NCI-H526 (cell line): ENCODE measurements at places on chromosomes 11 and 22.

GRCh38 chr11:65262381-65262680 lies 569 bp downstream of the POLA2 start:
- DNase-seq: no peak

DNA sequence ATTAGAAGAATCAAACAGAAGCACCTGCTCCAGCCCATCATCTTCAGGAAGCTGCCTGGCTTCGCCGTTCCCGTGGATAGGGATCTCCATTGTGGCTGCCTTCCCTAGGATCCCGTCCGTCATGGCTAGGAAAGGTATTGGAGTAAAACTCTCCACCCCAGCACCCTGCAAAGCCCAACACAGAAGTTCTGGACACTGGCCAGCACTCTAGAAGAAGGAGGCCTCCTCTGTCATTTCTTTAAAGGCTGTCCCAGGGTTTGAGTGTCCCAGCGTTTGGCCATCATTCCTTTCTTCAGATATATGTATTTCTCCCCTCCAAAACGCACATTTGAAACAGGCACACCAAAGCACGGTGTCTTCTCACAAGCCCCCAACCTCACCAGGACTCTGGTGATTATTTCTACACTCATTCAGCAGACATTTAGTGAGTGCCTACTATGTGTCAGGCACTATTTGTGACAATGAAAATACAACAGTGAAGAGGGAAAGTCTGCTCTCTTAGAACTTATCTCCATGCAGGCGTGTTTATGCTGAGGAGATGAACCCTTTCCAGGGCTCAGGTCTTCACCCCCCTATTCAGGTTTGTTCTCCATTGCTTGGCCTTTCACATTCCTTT lies 724 bp downstream of the ARFIP2 start:
- DNase-seq: no peak

- no peak for DNase-seq
These were observed 50.2 kb downstream of the IGF2 start for GRCh38 chr11:2088746-2089535.

GRCh38 chr22:38246692-38247091 lies 26.1 kb downstream of the TMEM184B start:
- DNase-seq: no peak

DNA sequence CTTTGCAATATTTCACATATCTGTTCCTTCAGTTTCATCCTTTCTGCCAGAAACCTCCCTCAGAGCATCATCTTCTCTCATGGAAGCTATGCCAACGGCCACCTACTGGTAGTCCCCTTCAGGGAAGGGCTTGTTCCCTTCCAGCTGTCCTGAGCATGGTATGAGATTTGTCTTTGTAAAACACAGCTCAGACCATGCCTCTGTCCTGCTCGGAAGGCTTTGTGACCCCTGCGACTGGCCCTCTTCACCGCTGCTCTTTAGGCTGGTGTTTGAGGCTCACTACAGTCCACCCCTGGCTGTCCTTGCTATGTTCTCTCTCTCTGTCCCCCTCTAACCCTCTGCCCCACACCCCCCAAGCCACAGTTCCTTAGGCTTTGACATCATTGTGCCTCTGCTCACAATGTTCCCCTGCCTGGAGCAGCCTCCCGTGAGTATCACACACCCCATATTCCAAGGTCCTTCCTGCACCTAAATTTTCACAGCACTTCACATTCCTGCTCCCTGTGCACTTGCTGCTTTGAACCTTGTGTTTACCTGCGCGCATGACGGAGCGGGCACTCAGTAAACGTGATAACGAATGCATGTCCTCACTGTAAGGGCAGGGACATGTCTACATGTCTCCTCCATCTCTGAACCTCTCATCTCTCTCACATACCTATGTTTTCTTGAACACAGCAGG lies 24.0 kb upstream of the ACER3 start:
- no peak for DNase-seq

DNA sequence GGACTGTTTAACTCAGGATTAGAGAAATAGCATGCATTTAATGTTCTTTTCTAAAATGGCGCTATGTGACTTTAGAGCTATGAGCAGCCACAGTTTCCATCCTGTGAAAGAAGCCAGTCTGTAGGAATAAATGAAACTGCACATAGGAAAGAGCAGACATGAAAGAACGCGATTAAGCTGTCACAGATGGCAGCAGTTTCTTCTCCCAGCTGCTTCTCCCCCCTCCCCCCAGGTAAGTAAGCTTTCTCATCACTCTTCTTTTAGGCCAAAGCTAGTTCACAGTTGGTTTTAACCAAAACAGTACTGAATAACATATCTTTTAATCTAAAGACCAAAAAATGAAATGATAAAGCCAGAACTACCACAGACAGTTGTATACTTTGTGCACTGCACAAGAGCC lies 266.4 kb downstream of the KCNA4 start:
- no peak for DNase-seq

DNA sequence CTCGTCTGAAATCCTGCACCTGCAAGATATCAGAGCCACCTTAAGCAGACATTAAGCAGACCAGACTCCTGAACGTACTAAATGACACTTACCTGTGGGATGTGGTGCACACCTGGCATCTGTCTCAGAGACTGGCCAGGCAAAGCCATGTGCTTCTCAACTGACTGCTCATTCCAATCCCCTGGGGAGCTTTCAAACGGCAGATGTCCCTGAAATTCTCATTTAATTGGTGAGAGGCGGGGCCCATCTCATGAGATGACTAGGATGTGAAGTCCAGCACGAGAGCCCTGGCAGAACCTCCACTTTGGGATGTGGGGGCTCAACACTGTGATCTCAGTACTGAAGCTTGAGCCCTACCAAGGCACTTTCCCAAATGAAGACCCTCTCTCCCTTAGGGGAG lies 84.9 kb upstream of the HMGXB4 start:
- DNase-seq: peak; percentile 94

GRCh38 chr11:92642177-92642931 lies 327.1 kb upstream of the MTNR1B start:
- DNase-seq: peak; percentile 51

DNA sequence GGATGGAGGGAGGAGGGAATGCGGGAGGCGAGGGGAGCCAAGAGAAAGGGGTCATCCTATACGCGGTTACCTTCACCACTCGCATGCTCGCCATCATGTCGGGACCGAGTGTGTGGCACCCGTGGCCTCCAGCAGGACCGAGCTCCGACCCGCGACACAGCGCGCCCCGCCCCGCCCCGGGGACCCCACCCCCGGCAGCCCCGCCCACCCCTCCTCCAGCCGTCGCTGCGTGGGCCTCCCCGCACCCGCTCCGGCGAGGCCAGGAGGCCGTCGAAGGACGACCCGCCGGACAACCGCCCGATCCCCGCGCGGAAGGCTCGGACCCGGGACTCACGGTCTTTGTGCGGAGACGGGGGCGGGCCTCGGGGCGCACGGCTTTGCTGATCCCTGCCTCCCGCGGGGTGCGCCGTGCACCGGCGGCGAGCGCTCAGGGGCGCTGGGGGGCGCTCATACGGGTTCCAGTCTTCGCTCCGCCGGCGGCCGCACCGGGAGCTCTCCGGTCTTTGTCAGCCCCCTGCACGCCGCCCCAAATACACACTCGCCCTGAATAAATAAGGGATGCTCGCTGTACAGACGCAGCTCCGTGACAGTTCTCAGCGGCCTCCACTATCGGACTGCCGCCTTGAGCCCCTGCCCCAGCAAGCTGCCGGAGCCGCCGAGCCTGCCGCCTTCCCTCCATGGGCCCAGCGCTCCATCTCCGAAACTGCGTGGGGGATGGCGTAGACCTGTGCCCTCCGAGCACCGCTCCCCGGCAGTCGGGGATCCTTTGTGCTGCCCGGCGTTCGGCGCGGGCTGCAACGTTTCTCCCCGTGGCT lies at the start of gene UBE2L6:
UBE2L6 (minus strand) TSS at position 158 of the 815 bp plus-strand sequence; CDS start at position 97, 61 bp downstream.
- peak; percentile 93 for DNase-seq

DNA sequence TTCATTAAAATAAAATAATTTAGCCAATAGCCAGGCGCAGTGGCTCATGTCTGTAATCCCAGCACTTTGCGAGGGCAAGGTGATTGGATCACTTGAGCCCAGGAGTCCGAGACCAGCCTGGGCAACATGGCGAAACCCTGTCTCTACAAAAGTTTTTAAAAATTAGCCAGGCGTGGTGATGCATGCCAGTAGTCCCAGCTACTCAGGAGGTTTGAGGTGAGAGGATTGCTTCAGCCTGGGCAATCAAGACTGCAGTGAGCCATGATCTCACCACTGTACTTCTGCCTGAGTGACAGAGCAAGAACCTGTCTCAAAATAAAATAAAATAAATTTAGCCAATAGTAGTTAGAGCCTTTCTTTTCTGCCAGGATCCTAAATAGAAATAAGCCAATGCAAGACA lies 12.2 kb downstream of the HPS5 start:
- no peak for DNase-seq

DNA sequence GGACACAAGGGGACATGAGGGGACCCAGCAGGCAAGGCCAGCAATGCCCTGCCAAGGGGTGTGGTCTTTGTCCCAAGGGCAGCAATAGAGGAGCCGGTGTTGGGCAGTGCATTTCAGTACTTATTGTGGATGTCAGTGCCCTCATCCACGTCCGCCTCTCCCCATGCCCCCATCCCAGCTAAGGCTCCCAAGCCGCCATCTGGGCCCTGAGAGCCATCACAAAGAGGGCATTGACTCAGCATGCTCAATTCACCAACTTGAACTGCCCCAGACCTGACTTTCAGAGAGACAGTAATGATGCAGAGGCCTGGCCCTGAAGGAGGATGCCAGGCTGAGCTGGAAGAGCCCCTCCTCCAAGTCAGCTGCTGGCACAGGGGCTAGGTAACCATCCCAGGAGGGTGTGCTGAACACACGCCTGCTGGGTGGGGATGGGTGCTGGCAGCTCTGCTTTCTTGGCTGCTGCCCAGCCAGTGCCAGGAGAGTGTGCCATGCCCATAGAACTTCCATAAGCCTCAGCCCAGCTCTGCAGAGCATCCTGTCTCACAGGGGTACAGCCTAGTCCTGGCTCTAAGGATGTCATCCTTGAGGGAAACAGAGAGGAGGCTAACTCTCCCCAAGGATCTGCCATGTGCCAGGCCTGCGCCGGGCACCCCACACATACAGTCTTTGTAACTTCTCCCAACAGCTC lies 46.5 kb downstream of the PDE2A start:
- no peak for DNase-seq

GRCh38 chr22:31346733-31347250 lies 646 bp upstream of the PATZ1 start:
- peak; percentile 40 for DNase-seq

DNA sequence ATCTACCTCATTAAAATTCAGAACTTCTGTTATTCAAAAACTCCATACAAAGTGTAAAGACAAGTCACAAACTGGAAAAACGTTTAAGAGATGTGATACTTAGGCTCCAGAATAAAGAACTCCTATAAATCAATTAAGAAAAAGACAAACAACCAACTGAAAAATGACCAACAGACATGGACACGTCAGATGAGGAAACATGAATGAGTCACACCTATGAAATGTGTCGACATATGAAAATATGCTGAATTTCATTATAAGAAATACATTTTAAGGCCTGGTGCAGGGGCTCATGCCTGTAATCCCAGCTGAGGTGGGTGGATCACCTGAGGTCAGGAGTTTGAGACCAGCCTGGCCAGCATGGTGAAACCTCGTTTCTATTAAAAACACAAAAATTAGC lies 78.7 kb downstream of the ENTHD1 start:
- DNase-seq: no peak

DNA sequence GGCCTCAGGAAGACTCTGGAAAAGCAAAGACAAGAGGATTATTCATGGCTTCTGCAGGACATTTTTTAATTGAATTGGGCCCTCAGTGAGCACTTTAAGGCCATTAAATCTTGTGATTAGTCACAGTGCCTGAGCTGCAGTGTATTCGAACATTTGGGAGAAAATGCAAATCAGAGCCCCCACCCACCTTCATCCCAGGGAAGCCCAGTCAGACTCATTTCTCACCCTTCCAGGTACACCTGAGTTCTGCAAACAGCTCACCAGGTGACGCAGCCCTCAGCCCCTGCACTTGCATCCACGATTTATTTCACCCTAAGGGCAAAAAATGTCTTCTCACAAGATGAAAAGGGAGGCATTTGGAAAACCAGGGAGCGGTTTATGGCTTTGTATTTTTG lies 128.7 kb downstream of the MPPED1 start:
- peak; percentile 23 for DNase-seq

GRCh38 chr11:57155838-57156607 lies 25.7 kb upstream of the LRRC55 start:
- no peak for DNase-seq

DNA sequence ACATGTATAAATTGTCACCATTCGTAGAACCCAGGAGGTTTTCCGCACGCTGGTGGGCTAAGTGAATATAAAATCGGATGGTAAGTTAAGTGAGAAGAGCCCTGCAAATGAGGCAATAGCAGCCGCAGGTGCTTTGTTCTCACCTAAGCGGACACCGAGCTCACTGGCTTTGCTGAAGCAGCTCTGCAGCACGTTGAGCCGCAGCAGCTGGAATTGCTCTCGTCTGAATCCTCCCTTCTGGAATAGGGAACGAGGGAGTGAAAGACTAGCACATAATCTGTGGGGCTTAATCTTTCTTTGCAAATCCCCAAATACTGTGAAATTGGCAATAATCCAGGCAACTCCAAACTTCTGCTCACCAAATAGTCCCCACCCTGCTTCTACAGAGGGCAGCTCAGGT lies 488.1 kb downstream of the NTM start:
- no peak for DNase-seq

DNA sequence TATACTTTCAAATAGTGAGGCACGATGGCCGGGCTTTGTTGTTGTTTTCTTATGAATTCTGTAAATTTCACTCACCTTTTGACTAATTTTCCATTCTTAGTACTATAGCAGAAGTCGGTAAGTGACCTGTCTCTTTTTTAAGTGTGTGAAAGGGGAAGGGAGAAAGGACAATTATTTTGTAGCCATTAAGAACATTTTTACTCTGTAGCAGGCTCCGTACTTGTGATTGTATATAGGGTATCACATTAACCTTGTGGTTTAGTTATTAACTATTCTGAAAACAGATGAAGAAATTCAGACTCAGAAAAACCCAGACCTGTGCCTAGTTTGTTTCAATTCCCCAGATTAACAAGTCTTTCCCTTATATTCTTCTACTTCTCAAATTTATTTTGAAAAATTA lies 78.7 kb downstream of the CASP12 start:
- no peak for DNase-seq

DNA sequence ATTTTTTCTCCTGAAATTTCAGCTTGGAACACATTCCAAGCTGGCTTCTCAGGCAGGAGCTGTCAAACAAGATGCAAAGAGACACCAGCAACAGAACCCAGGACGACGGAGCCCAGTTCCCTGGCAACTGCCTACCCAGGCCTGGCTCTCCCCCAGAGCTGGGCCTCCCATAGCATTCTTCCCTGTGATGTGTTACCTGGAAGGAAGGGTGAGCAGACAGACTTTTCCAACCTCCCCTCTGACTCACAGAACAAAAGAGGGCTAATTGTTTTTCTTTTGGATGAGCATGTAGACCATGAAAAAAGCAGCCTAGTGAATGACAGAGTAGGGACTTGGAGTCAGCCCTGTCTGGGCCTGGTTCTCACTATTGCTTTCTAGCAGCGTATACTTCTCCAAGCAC lies 55.3 kb upstream of the BMAL1 start:
- DNase-seq: no peak
